ENCODE measurements at places on chromosomes 1 and 21.

DNA sequence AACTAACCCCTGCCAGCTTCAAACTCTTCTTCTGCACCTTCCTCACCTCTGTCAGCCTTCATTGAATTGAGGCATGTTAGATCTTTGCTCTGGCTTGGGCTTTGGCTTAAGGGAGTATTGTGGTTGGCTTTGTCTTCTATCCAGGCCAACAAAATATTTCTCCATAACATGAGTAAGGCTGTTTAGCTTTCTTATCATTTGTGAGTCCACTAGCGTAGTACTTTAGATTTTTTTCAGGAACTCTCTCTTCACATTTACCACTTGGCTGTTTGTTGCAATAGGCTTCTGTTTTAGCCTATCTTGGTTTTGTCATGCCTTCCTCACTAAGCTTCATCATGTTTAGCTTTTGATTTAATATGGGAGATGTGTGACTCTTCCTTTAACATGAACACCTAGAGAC, 417.5 kb downstream of the NCAM2 start:
- no peak for DNase-seq

DNA sequence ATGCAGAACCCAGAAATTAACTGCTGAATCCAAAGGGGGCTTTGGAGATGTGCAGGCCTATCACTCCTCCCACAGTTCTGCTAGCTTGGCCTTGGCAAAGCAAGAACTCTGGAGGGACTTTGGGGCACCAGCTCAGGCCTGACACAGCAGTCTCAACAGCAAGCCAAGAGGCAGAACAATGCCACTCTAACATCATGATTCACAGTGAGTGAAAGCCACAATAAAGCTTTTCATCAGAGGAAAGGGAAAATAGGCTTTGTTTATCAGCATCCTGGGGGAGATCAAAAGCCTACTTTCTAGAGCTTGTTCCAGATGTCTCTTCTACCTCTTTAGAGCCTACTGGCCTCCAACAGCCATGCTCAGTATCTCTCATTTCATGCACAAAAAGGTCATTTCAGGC, 283.4 kb downstream of the KCNH1 start:
- DNase-seq: peak; percentile 72

GRCh38 chr21:26715878-26716506, 129.2 kb downstream of the ADAMTS1 start:
- DNase-seq: no peak

DNA sequence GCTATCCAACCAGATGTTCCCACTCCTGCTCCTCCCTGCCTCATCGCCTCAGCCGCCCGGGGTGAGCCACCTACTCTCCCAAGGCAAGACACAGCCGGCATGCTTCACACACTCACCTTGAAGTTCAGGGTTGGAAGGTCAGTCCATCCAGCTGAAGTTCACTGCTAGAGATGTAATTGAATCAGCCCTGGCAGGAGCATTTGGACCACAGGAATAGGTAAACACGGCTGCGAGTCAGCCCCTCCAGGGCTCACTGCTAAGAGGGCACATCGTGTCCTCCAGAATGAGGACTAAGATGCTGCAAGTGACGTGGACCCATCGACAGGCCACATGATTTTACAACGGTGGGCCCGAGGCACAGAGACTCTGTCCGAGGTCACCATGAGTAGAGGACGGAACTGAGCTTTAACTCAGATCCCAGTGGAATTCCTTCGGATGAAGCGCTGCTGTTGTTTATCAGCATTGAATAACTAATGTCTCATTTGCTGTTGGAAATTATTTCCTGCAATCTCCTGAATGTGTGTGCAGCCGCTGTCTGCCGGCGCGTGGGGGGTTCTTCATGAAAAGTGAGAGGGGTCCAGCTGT, 41.9 kb downstream of the RSPH1 start:
- DNase-seq: no peak

- peak; percentile 85 for DNase-seq
Measured at GRCh38 chr1:45550401-45551351, at the start of gene AKR1A1. Gene AKR1A1, plus strand, starts transcription at chr1:45550826. Its CDS starts 10,969 bp downstream, at chr1:45561795.

- DNase-seq: no peak
Measured at GRCh38 chr1:214248311-214249085, 32.5 kb upstream of the SMYD2 start.

- DNase-seq: no peak
Measured at GRCh38 chr1:116817582-116818064, 63.4 kb downstream of the CD2 start.

DNA sequence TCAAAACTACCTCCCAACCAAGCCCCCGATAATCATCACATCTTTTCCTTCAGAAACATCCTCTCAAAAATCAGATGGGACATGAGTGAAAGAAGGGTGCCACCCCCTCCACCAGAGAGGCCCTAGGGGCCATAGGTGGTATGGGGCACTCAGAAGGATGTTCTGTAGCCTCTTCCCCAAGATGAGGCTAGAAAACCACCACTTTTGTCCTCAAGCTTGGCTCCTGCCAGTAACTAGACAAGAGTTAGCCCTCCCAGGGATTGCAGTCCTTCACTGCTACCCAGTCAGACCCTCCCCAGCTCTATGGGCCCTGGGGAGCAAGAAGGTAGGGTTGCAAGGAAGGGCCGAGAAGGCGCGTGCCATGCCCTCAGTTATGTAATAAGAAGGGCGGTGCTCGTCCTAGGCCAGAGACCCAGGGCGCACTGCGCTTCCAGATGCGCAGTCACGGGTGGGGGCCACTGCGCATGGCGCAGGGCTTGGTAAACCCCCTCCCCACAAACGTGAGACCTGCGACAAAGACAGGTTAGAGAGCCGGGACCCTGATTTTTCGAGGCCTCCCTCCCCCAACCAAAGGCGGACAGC, 69.7 kb downstream of the CD46 start:
- no peak for DNase-seq

DNA sequence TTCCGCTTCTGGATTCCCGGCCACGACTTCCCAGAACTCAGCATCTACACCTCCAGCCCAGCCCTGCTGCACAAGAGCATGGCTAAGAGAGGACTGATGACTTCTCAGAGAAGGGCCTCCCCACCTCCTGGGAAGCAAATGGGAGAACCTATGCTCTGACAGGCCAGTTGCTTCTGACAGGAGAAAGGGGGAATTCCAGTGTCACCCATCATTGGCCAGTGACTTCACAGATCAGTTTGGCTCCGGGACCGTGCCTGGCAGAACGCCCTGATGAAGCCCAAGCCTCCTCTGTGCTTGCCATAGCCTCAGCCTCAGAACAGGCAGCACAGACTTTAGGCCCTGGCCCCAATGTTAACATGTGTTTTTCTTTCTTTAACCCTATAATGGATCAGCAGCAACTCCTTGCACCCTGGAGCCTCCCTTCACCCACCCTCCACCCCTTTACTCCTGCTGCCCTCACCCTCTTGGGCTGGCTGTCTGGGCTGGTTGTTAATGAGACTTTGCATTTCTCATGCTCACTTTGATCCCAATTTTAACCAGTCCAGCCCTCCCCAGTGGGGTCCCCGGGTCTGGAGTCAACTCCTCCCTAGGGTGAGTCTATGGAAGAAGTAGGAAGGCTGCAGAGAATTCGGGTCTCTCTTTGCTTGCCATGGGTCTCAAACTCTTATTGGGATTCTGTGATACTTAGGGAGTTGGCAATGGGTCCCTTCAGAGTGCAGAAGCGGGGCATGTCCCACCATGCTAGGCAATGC, 42.7 kb upstream of the SLC30A1 start:
- no peak for DNase-seq

DNA sequence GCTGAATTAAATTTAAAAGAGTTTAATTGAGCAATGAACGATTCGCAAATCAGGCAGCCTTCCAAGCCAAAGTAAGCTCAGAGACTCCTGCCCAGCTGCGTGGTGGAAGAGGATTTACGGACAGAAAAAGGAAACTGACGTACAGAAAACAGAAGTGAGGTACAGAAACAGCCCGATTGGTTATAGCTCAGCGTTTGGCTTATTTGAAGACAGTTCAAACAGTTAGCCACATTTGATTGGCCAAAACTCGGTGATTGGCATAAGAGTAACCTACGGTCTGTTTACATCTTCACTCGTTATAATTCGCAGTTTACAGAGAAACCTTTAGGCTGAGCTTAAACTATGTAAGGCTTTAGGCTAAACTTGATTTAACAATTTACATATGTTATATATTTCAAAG, 46.9 kb downstream of the CR1L start:
- no peak for DNase-seq

GRCh38 chr1:169024800-169025271, 81.7 kb upstream of the ATP1B1 start:
- DNase-seq: no peak

DNA sequence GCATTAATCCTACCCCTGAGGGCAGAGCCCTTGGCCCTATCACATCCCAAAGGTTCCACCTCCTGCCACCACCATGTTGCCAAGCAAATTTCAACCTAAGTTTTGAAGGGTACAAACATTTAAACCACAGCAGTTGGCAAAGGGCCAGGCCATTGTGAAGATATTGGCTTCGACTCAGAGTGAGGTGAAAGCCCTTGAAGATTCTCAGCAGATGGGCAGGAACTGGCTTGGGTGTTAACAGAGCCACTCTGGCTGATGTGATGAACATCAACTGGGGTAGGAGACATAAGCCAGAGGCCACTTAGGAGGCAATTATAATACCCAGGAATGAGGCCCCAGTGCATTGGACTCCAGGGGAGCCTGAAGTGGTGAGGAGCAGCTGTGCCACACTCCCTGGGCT, 207.7 kb upstream of the KAZN start:
- DNase-seq: no peak

GRCh38 chr1:196063294-196063693, 544.9 kb downstream of the KCNT2 start:
- DNase-seq: no peak

DNA sequence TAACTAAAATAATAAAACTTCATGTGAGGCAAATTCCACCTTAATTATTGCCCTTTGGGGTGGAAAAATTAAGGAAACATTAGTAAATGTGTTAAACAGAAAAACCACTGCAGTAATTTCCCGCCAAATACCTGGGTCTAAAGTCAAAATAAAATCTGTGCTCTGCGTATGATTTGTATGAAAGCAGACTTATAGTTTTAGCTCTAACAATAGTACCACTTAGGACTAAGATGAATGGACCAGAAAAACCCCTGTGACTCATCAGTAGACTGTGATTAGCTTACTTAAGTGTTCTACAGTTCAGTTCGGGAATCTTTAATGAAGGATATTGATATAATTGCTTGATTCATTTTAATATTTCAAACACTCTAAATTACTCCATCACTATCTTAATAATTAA, 23.3 kb upstream of the C1orf105 start:
- DNase-seq: no peak

GRCh38 chr1:9691691-9692090, 40.2 kb downstream of the PIK3CD start:
- DNase-seq: no peak

GRCh38 chr1:61851235-61851634, 109.0 kb downstream of the PATJ start:
- no peak for DNase-seq

DNA sequence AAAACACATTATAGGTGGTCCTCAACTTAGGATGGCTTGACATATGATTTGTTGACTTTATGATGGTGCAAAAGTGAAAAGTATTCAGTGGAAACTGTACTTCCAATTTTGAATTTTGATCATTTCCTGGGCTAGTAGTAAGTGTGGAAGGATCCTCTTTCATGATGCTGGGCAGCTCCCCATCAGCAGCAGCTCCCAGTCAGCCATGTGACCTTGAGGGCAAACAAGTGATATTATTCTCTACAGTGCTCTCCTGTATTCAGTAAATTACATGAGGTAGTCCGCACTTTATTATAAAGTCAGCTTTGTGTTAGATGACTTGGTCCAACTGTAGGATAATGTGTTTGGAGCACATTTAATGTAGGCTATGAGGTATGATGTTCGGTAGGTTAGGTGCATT, 36.4 kb downstream of the SLC22A15 start:
- DNase-seq: no peak

- DNase-seq: no peak
Measured at GRCh38 chr1:41622859-41623732, 138.6 kb upstream of the EDN2 start.

GRCh38 chr1:26285366-26286063, 5.6 kb downstream of the SH3BGRL3 start:
- no peak for DNase-seq

- DNase-seq: no peak
Measured at GRCh38 chr1:204725821-204726448, 40.4 kb upstream of the LRRN2 start.

DNA sequence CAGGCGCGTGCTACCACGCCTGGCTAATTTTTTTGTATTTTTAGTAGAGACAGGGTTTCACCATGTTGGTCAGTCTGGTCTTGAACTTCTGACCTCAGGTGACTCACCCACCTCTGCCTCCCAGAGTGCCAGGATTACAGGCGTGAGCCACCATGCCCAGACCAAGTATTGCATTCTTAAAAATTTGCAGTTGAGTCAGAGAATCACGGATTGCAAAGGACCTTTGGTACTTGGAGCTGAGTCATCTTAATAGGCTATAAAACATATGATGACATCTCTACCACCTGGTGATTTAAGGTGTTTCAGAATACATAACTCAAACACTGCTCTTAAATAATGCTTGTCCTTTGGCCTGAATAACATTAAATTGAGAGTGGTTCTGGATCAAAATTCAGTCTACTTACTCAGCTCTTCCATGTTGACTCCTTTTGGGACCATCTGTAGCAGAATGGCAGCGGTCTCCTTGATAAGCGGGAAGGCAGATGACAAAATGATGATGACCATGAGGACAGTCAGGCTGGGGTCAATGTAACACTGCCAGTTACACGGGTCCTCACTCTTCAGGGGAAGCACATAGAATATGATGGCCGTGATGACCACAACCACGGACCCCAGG, 10.4 kb downstream of the SLC30A10 start:
- no peak for DNase-seq

All from C1 segment of cervical spinal cord (tissue), 14 donors.